Fibroblast of skin of abdomen (primary cell): ENCODE measurements at places on chromosomes 1 and 21.

DNA sequence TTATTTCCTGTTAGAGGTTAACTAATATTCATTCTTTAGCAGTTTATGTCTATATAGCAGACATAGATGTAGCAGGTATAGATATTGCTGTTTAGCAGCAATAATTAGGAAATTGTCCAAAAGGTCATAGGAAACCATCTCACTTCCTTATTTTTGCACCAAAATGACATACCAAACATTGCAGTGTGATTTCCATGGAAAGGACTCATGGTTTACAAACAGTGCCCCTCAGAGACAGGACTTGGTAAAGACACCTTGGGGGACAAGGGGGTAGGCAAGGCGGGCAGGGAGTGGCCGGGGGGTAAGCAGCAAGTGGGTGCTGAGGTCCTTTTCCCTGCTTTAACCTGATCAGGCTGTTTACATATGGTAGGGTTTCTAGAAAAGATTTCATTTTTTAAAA, 30.5 kb downstream of the BATF3 start:
- DNase-seq = no peak

GRCh38 chr1:77126307-77126706, 92.9 kb downstream of the PIGK start:
- DNase-seq = peak; percentile 68

- DNase-seq = no peak
These were observed 21.7 kb upstream of the COL6A1 start for GRCh38 chr21:45959779-45960390.

GRCh38 chr1:159561497-159561896, 25.7 kb upstream of the OR10J5 start:
- no peak for DNase-seq

GRCh38 chr1:203663294-203663693, 36.7 kb downstream of the ATP2B4 start:
- peak; percentile 94 for DNase-seq

DNA sequence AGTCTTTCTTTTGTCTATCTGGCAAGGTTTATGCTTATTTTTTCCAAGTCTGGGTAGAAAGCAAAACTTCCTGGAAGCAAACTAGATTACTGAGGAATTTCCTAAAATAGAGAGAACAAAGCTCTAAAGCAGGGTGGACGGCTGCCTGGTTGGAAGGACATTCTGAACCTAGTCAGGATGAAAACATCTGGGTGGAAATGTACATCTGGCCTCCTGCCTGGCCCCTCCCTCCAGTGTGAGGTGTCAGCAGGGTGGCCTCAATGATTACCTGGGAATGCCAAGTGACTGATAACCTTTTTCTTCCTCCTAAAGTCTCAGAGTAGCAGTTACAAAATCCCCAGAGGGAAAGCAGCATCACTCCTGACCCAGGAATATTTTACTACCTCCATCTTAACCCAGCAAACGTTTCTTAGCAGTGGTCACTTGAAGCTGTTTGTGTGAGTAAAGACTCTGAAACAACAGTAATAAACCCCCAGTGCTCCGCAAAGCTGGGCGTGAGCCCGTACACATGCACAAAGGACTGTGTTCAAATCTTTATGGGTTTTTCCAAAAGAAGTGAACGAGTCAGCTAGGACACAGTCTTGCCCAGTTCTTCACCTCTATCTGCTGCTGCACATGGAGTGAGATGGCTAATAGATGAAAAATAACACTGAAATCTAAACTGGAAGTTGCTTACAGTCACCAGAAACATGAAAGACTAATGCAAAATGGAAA, 18.9 kb downstream of the ANGPTL7 start:
- no peak for DNase-seq
